Osteocyte (in vitro differentiated cells): ENCODE measurements at places on chromosomes 6 and 20.

DNA sequence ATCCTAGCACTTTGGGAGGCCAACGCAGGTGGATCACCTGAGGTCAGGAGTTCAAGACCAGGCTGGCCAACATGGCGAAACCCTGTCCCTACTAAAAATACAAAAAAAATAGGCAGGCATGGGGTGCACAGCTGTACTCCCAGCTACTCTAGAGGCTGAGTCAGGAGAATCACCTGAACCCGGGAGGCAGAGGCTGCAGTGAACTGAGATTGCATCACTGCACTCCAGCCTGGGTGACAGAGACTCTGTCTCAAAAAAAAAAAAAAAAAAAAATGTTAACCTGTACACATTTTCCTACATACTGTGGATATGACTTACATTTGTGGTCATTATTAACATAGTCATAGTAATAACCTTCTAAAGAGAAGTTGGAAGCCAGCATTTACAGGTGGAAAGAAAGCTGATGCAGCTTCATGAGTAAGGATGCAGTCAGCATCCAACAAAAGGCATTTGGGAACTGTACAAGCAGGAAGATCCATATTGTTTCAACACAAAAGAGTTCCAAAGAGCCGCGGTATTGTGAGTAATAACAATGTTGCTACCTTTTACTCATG, 186.2 kb downstream of the GPX5 start:
- H3K36me3 ChIP-seq = no peaks in the 10 kb centered on the region
- peaks cover 12% of the 10 kb centered on the region for H3K4me1 ChIP-seq
- no peak overlapping the region for H3K4me3 ChIP-seq
- no peak for DNase-seq
- H3K27ac ChIP-seq = no peak overlapping the region

DNA sequence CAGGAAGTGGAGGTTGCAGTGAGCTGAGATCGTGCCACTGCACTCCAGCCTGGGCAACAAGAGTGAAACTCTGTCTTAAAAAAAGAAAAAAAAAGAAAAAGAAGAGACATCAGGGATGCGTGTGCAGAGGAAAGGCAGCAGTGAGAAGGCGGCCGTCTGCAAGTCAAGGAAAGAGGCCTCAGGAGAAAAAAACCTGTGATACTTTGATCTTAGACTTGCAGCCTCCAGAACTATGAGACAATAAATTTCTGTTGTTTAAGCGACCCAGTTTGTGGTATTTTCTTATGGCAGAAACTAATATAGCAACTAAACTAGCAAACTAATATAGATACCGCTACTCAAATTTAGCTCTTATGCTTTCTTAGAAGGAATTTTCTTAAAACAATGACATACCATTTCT, 36.1 kb downstream of the FGD2 start:
- H3K4me1 ChIP-seq = peaks cover 4% of the 10 kb centered on the region
- no peak overlapping the region for H3K27ac ChIP-seq
- H3K4me3 ChIP-seq = no peak overlapping the region
- DNase-seq = no peak

DNA sequence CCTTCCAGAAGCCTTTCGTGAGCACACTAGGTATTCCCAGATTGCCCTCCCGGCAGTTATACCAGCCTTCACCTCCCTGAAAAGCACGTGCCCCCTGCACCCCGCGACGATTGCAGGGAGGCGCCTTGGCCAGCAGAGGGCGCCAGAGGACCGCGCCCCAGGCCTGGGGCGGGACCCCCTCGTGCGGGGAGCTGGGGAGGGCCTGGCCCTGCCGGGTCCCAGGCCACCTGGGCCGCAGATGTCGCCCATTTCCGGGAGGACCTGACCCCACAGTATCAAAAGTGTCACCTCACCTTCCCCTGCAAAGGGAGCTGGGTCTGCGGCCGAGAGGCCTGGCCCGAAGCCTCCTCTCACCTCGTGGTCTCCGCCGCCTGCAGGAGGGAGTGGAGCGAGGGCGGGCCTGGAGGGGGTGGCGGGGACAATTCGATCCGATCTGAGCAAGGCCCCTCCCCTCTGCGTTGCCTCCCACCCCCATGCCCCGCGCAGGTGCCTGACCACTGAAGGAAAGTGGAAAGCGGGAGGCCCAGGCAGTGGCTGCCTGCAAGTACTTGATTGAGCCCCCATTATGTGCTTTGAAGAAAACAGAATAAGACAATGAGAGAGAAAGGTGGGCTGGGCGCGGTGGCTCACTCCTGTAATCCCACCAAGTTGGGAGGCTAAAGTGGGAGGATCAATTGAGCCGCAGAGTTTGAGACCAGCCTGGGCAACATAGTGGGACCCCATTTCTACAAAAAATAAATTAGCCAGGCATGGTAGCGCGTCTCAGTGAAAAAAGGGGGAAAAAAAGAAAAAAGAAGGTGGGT, 3.5 kb upstream of the SNAI1 start:
- H3K36me3 ChIP-seq = peaks cover 5% of the 10 kb centered on the region
- peaks cover 29% of the 10 kb centered on the region for H3K4me1 ChIP-seq
- no peaks in the 10 kb centered on the region for H3K27me3 ChIP-seq
- no peak for DNase-seq
- no peak overlapping the region for H3K27ac ChIP-seq

DNA sequence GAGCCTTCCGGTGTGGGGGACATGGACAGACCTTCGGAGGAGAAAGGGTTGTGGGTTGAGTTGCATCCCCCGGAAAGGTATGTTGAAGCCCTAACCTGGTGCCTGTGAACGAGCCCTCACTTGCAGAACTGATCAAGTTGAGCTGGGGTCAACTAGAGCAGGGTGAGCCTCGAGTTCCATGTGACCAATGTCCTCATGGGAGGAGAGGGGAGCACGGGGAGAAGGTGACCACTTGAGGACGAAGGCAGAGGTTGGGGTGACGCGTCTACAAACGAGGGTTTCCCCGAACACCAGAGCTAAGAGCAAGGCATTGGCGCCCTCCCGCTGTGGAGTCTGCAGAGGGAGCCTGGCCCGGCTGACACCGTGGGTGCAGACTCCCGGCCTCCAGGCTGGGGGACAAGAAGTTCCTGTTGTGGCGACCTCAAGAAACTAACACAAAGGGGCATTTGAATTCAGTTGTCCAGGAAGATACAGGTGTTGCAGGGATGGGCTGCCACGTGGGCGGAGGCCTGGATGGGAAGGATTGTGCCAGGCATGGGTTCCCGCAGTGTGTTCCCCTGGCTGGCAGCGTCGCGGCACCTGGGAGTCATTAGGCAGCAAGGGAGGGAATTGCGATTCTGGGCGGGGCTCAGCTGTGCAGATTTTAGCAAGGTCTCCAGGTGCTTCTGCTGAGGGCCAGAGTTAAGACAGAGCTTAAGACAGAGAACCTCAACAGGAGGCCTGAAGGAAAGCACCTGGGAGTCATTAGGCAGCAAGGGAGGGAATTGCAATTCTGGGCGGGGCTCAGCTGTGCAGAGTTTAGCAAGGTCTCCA, 20.4 kb upstream of the UNC93A start:
- no peak overlapping the region for H3K4me3 ChIP-seq
- no peaks in the 10 kb centered on the region for H3K36me3 ChIP-seq
- H3K27me3 ChIP-seq = peaks cover 7% of the 10 kb centered on the region
- H3K27ac ChIP-seq = no peak overlapping the region
- no peaks in the 10 kb centered on the region for H3K4me1 ChIP-seq
- no peak for DNase-seq

GRCh38 chr6:26286168-26286877, 78.7 kb upstream of the BTN3A2 start:
- H3K36me3 ChIP-seq = no peaks in the 10 kb centered on the region
- peak overlapping the region; percentile 93 for H3K4me3 ChIP-seq
- H3K4me1 ChIP-seq = peaks cover 31% of the 10 kb centered on the region
- H3K27me3 ChIP-seq = no peaks in the 10 kb centered on the region

GRCh38 chr20:23021951-23022350, 13.2 kb upstream of the SSTR4 start:
- H3K27me3 ChIP-seq = no peaks in the 10 kb centered on the region
- no peak overlapping the region for H3K27ac ChIP-seq
- no peaks in the 10 kb centered on the region for H3K4me1 ChIP-seq
